ENCODE measurements at places on chromosomes 1 and 21. TPM values are rescaled to one million over a fixed set of nuclear protein-coding genes. Genes with fewer than 3 reads are reported as not detected.

EVA1C gene
- polyA plus RNA-seq = 2.1 TPM

HPCA gene
- polyA plus RNA-seq = 0.92 TPM

TNFSF18 gene
- 0.22 TPM for polyA plus RNA-seq

GOLT1A gene
- polyA plus RNA-seq = not detected

C1orf141 gene
- not detected for polyA plus RNA-seq

FAM3B gene
- polyA plus RNA-seq = not detected

SELENBP1 gene
- polyA plus RNA-seq = 35.2 TPM

TPTE gene
- polyA plus RNA-seq = not detected

DNA sequence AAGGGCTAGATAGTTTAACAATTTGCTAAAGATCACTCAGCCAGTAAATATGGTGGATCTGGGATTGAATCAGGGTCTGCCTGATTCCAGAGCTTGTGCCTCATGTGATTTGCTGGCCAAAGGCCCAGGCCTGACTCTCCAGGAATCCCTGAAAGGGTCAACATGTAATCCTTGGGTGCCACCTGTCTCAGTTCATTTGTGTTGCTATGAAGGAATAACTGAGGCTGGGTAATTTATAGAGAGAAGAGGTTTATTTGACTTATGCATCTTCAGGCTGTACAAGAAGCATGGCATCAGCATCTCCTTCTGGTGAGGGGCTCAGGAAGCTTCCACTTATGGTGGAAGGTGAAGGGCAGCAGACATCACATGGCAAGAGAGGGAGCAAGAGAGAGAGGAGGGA lies 144.9 kb downstream of the FCRL5 start:
- DNase-seq = no peak

- peak; percentile 4 for DNase-seq
Observed at GRCh38 chr1:175757381-175758015, 14.1 kb upstream of the TNR start.

- peak; percentile 50 for DNase-seq
Observed at GRCh38 chr1:8343464-8344001, 25.6 kb downstream of the SLC45A1 start.

DNA sequence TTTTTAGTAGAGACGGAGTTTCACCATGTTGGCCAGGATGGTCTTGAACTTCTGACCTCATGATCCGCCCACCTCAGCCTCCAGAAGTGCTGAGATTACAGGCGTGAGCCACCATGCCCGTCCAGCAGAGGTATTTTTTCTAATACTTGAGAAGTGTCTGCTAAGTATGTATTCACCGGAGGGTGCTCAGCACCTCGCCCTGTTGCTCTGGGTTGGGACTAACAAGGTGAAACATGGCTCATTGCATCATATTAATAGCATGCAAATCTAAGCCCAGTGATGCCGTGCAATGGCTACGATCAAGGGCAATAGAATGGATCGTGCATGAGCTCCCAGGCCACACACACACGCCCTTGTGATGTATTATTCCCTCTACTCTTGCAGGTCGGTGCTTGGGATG lies 68.7 kb downstream of the PDE9A start:
- no peak for DNase-seq

DNA sequence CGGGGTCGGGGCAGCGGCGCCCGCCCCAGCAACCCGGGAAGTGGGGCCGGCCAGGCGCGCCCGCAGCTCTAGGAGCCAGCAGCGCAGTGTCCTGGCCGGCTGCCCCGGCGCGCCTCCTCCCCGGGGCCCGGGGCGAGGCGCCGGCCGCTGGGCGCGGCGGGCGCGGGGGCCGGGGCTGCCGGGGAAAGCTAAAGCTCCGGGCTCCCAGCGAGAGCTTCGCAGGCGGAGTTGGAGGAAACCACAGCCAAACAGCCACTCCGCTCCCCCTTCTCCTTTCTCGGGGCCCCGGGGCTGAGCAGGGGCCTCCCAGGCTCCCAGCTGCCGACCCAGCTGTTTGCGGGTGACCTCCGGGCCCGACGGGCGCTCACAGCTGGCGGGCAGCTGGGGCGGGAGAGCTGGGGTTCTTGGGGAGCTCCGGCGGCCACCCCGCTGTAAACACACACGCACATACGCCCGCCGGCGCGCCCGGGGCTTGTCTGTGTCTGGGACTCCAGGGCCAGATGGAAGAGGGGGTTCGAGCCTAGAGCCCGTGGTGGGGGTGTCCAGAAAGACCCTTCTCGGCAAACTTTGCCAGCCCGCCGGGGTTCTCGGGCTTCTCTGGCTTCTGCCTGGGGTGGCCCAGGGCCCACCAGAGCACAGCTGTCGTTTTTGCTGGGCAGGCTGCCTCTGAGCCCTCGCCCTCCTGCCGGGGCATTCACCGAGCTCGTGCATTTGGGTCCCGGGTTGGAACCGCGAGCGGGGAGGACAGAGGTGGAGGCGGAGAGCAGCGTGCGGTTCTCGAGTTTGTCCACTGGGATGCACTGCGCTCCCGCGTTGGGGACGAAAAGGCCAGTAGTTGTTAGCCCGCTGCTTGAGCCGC lies 1.5 kb downstream of the AJAP1 start:
- DNase-seq = no peak

GRCh38 chr1:68904477-68904876 lies 407.6 kb upstream of the DEPDC1 start:
- no peak for DNase-seq

GRCh38 chr21:14480411-14481031 lies 65.6 kb downstream of the SAMSN1 start:
- no peak for DNase-seq

- no peak for DNase-seq
Observed at GRCh38 chr1:33317946-33318345, 3.0 kb downstream of the A3GALT2 start.

DNA sequence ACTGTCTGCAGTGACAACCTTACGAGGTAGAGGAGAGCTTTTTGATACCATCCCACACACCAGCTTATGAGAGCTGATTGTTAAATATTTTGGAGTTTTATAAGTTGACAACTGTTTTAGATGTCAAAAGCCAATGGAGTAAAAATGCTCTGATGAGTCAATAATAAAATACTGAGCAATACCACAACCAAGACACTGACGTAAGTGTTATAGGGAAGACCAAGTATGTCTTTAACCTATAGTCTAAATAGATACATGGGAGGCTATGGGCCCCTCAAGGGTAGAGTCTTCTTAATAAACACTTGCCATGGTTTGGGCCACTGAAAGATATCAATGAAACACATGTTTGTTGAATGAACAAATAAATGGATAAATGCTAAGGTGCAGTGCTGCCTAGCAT lies 49.2 kb downstream of the DUSP10 start:
- DNase-seq = no peak

- DNase-seq = peak; percentile 23
Observed at GRCh38 chr1:215007880-215008279, 74.7 kb upstream of the KCNK2 start.

DNA sequence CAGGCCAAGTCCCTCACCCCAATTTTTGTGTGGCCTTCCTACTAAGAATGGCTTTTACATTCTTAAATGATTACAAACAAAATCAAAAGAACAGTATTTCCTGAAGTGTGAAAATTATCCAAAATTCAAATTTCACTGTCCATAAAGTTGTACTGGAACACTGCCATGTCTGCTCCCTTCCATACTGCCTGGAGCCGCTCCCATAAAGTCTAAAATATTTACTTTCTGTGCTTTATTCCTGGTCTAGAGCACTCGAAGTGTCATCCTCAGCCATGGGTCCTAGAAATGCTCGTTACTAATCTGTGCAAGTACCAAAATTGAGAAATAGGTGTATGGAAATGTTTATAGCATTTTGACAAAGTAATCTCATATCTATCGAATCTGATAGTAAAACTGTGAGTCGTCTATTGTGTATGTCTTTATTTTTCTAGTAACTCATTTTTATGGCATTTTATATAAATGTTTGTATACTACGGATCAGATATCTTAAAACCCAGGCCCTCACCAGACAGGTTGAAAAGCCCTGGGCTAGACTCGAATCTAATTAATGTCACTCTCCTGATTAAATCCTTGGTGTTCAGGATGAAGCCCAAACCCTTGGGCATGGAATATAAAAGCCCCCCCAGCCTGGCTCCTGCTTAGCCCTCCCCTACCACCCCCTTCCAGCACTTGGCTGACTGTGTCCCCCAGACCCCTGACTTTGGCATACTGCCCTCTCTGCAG lies 4.9 kb downstream of the LBR start:
- DNase-seq = no peak

DNA sequence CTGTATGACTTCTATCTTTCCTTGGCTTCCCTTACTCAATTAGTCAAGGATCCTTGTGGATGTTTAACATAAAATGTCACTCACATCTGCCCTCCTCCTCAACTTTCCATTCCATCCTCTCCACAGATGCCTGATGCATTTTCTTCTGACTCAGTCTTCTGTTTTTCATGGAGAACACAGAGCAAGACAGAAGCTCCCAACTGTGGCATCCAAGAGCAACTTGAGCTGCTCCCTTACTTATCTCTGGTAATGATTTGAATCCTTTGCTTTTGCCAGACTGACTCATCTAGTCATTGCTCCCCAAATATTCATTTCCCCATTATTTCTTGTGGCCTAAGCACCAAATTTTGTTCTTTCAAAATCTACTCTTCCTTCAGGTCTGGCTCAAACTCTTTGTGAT lies 120.6 kb downstream of the LYPLAL1 start:
- no peak for DNase-seq

- no peak for DNase-seq
Observed at GRCh38 chr1:100903777-100904176, 7.9 kb downstream of the SLC30A7 start.

DNA sequence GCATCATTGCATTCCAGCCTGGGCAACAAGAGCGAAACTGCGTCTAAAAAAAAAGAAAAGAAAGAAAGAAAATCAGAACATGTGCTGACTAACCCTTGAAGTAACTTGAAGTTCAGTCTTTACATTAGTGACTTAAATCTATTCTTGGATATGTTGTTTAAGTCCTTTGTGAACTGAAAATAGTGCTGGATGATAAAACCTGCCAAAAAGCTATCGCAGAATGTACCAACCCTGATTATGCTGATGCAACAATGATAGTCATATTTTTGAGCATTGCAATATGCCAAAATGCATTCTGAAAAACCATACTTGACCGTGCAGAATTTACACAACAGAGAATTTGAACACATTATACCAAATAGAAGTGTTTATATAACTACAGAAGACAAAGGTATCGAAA lies 30.7 kb downstream of the SHISAL2A start:
- DNase-seq = no peak

DNA sequence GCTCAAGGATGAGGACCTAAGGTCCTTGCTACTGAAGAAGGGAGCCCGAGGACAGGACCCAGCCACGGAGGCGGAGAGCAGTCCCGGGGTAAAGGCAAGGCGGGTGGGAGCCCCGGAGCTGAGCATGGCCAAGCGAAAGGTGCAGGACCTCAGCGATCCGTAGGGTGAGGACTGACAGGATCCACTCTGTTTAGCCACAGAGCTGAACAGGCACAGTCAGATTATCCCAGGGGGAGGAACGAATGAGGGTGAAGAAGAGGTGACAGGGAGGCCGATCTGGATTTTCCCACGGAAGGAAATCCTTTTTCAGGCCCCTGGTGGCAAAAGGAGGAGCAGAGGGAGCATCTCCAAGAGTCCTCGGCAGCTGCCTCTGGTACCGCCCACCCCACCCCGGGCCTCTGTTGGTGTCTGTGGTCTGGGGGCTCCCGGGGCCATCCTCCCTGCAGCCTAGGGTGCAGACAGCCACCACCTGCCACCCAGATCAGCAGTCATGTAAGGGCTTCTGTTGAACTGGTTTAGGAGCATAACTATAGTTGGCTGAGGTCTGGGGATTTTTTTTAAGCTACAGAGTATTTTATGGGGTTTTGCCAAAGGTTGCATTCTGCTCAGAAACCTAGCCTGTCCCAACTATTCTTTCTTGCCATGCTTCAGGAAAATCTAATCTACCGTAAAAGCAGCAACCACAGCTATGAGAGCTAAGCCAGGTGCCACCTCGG lies 32.3 kb upstream of the LBR start:
- DNase-seq = no peak

GRCh38 chr1:172914501-172915144 lies 136.1 kb downstream of the TNFSF18 start:
- no peak for DNase-seq

GRCh38 chr1:177812144-177812543 lies 157.7 kb downstream of the SEC16B start:
- no peak for DNase-seq

Data from hindlimb muscle (tissue), 1 donor.